ENCODE measurements at places on chromosomes 4 and X. TPM values are rescaled to one million over a fixed set of nuclear protein-coding genes. Genes with fewer than 3 reads are reported as not detected.
A peak's percentile ranks its signal among the peaks of the same experiment; 100 is the strongest.

DNA sequence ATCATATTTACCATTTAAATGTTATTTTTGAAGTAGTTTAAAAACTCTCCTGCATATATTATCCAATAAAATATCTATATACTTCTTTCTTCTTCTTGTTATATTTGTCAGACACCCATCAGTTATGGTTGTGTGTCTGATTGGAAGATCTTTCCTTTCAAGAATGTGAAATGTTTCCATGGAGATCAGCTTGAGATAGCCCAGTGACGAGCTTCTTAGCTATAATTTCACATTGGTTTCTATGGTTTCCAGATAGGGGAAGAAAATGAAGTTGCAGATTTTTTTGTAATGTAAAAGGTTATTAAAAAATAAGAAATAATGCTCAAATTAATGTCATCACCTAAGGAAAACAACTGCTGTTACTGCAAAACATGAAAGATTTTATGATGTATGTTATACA lies 189.0 kb downstream of the COX7B2 start:
- H3K27me3 ChIP-seq, result no peaks in the 10 kb centered on the region
- no peak overlapping the region for H3K4me3 ChIP-seq
- DNase-seq, result no peak
- H3K27ac ChIP-seq, result no peak overlapping the region

DNA sequence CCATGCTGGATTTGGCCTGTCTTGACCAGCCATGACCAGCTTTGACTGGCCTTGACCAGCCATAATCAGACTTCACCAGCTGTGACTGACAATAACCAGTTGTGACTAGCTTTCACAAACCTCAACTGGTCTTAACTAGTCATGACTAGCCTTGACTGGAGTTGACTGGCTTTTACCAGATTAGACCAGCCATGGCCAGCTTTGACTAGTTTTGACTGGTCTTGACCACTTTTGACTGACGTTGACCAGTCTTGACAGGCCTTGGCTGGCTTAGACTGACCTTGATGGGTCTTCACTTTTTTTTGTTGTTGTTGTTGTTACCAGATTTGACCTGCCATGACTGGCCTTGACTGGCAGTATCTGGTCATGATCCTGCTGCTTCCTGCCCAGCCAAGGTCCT lies 67.4 kb downstream of the RLIM start:
- no peak for DNase-seq
- H3K36me3 ChIP-seq, result no peaks in the 10 kb centered on the region
- no peaks in the 10 kb centered on the region for H3K4me1 ChIP-seq

DNA sequence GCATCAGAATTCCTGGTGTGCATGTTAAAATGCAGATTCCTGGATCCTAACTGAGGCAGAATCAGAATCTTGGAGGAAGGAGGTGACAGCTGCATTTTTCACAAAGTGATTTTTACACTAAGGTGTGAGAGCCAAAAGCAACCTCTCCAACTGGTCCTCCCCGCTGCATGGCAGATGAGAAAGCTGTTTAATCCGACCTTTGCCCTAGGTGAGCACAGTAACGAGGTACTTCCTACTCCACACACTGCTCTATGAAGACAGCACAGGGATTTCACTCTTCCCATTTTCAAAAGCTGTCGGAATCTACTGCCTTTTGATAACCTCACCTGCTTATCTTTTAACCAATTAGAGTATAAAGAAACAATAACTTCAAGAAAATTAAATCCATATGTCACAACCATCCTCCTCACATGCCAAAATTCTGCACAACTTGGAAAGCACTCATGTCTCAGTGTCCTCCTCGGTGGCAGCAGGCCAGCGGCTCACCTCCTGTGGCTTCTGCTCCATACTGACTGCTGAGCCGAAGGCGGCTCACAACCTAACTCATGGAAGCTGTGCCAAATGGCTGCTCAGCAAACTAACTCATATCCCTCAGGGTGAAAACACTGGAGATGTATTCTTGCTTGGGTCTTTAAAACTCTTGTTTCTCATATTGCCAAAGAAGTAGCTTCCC lies 3.6 kb downstream of the CASP6 start:
- H3K27ac ChIP-seq, result no peak overlapping the region
- H3K36me3 ChIP-seq, result peaks cover 24% of the 10 kb centered on the region
- H3K4me3 ChIP-seq, result no peak overlapping the region
- DNase-seq, result no peak
- H3K27me3 ChIP-seq, result no peaks in the 10 kb centered on the region

DNA sequence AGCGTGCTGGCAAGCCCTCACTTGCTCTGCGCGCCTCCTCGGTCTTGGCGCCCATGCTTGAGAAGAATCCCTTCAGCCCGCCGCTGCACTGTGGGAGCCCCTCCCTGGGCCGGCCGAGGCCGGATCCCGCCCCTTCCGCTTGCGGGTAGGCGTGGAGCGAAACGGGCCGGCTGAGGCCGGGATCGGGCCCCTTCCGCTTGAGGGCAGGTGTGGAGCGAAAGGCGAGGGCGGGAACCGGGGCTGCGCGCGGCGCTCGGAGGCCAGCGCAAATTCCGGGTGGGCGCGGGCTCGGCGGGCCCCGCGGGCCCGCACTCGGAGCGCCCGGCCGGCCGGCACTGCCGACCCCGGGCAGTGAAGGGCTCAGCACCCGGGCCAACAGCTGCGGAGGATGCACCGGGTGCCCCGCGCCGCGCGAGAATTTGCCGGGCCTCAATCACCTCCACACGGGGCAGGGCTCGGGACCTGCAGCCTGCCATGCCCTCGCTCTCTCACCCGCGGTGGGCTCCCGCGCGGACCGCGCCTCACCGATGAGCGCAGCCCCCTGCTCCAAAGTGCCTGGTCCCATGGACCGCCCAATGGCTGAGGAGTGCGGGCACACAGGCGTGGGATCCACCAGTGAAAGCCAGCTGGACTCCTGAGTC lies 58.1 kb upstream of the GBA3 start:
- no peak for DNase-seq
- H3K4me1 ChIP-seq, result no peaks in the 10 kb centered on the region
- no peaks in the 10 kb centered on the region for H3K27me3 ChIP-seq
- no peaks in the 10 kb centered on the region for H3K36me3 ChIP-seq
- no peak overlapping the region for H3K4me3 ChIP-seq

DNA sequence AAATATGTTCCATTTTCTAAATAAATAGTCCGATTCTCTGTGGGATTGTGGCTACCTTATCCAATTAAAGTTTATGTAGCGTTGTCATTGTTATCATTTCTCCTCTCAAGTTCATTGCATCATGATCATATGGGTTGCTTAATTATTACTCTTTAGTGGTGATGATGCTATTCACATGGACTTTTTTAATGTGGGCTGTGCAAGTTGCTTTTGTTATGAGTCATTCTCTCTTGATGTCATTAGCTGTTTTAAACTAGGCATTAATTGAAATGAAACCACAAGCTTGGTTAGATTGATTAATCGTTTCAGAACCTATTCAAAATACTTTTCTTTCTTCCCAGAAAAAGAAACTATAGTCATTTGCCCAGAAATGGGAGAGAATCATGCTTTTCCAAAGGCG lies 38.2 kb downstream of the NHS start:
- H3K27me3 ChIP-seq, result no peaks in the 10 kb centered on the region
- no peak overlapping the region for H3K27ac ChIP-seq
- H3K36me3 ChIP-seq, result no peaks in the 10 kb centered on the region
- peaks cover 8% of the 10 kb centered on the region for H3K4me1 ChIP-seq
- DNase-seq, result no peak

GRCh38 chr4:78568640-78569305 lies 17.2 kb downstream of the ANXA3 start:
- peaks cover 2% of the 10 kb centered on the region for H3K4me1 ChIP-seq
- no peaks in the 10 kb centered on the region for H3K36me3 ChIP-seq
- H3K4me3 ChIP-seq, result no peak overlapping the region
- H3K27ac ChIP-seq, result peak overlapping the region; percentile 30

- no peak overlapping the region for H3K4me3 ChIP-seq
- no peaks in the 10 kb centered on the region for H3K4me1 ChIP-seq
- H3K27ac ChIP-seq, result no peak overlapping the region
- no peaks in the 10 kb centered on the region for H3K36me3 ChIP-seq
- no peaks in the 10 kb centered on the region for H3K27me3 ChIP-seq
- DNase-seq, result peak; percentile 13
Observed at GRCh38 chrX:9207142-9207541, 173.2 kb upstream of the FAM9B start.

DNA sequence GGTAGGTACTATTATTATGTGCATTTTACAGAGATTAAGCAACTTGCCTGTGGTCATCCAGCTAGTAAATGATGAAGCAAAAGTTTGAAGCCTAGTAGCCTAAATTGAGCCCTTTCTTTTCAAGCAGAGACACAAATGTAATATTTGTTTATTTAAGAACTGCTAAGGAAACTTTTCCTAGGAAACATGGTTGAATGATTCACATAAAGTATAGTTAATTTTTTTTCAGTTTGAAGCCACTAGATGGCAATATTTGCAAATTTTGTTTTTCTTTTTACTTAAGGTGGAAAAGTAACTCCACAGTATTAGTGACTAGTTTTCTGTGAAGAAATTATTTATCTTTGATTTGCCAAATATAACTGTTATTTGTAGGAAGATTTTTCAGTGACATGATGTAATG lies 52.8 kb upstream of the ANKRD17 start:
- H3K27ac ChIP-seq, result no peak overlapping the region
- no peaks in the 10 kb centered on the region for H3K27me3 ChIP-seq
- no peak overlapping the region for H3K4me3 ChIP-seq
- H3K36me3 ChIP-seq, result no peaks in the 10 kb centered on the region
- DNase-seq, result no peak

DNA sequence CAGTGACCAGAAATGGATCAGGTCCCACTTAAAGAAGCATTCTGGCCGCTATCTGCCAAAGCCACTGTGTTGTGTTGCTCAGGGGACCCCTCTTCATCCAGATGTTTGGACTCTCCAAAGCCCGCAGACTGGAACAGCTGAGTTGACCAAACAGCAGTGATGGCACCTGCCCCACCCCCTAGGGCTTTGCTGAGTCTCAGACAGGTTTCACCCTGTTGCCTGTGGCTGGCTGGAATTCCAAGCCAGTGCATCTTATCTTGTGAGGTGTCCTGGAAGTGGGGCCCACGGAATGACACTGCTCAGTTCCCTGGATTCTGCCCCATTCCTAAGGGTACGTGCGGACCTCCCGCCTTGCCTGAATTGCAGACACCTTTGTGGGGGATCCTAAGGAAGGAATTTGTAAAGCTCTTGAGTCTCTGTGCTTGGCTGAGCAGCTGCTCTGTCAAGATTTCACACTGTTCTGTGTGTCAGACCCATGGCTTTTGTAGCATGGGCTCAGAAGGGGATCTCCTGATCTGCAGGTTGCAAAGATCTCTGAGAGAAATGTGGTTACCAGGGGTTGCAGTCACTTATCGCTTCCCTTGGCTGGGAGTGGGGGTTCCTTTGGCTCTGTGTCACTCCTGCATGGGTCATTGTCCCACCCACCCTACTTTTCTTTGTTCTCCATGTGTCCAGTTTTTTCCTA lies 1707.9 kb upstream of the PCDH10 start:
- no peaks in the 10 kb centered on the region for H3K4me1 ChIP-seq
- no peak overlapping the region for H3K4me3 ChIP-seq
- no peaks in the 10 kb centered on the region for H3K27me3 ChIP-seq
- H3K36me3 ChIP-seq, result no peaks in the 10 kb centered on the region
- no peak for DNase-seq

The FGFR3 gene
- 1.2 TPM for total RNA-seq

The SYN1 gene
- 14.0 TPM for total RNA-seq

The CPXCR1 gene
- total RNA-seq, result not detected

The NAP1L3 gene
- total RNA-seq, result 11.9 TPM

The FHIP1A gene
- 21.4 TPM for total RNA-seq

All from heart right ventricle (tissue), 16 donors.